ENCODE measurements at places on chromosomes 12 and 14.

GRCh38 chr12:7131502-7131866, 1.3 kb downstream of the CLSTN3 start:
- no peak for DNase-seq

DNA sequence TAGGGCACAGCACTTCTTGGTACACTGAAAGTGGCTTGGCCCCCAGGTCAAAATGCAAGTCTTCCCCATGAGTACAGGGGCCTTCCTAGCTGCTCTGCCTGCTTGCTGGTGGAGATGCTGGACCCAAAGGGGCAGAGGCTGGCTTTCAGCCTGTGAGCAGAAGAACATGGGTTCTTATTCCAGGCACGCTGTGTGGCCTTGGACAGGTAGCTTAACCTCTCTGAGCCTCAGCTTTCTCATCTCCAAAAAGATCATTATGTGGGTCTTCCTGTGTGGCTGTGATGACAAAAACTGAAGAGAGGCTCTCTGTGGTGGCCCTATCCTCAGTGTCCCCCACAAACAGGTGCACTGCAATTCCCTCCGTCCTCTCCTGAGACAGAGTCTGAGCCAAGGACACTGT, 45.6 kb upstream of the TUNAR start:
- DNase-seq, result no peak

GRCh38 chr12:4710113-4710512, 10.1 kb upstream of the GALNT8 start:
- DNase-seq, result no peak

GRCh38 chr14:37078131-37078530, 94.3 kb downstream of the SLC25A21 start:
- no peak for DNase-seq
